ENCODE measurements at places on chromosomes 13 and 19.

DNA sequence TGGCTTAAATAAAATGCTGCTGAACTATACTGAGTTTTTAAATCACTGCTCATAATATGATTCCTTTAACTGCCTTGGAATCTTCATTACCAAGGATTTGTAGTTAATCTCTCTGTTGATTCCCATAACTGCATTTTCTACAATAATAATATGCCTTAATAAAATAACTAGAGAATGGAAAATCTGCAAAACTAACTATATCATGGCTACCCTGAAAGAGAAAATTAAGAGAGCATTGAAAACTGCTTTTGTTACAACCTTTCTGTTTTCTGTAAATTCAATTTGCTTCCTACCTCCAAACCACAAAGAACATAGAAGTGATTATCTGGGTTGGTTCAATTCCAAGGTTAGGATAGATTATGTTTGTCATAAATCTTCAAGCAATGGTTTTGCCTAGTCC is 202.8 kb upstream of the ATXN8OS start:
- DNase-seq, result no peak

- no peak for DNase-seq
These were observed 9.7 kb downstream of the EXOC3L2 start for GRCh38 chr19:45235485-45235884.

DNA sequence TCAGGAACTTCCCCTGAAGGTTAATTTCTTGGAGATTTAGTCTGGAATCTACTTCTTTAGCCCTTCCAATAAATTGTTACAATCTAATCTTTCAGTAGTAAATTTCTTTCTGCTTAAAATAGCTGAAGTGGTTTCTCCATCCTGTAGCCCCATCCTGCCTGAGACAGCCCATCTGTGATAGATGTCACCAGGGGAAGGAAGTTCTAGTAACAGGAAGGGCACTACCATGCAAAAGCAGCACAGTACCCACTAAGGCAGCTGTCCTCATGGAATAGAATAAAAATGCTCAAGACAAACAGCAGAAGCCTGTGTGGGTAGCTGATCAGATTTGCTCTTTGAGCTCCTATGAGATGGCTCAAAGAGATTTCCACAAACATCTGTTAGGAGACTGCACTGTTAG is 1036.5 kb downstream of the SLITRK5 start:
- DNase-seq, result no peak

DNA sequence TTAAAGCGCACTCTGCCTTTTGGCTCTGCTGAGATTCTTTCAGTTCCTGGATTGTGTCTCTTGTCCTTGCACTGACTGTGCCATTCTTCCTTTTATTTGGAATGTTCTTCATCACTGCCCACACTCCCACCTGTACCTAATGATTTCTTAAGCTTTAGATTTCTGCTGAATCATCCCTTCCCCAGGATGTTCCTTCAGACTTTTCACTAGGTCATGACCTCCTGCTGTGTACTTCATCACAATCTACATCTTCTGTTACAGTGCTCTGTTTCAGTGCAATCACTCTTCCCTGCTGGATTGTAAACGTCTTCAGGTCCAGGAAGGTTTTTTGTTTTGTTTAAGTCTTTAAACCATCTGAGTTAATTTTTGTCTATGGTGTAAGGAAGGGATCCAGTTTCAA is 281.0 kb downstream of the ATP8A2 start:
- no peak for DNase-seq

DNA sequence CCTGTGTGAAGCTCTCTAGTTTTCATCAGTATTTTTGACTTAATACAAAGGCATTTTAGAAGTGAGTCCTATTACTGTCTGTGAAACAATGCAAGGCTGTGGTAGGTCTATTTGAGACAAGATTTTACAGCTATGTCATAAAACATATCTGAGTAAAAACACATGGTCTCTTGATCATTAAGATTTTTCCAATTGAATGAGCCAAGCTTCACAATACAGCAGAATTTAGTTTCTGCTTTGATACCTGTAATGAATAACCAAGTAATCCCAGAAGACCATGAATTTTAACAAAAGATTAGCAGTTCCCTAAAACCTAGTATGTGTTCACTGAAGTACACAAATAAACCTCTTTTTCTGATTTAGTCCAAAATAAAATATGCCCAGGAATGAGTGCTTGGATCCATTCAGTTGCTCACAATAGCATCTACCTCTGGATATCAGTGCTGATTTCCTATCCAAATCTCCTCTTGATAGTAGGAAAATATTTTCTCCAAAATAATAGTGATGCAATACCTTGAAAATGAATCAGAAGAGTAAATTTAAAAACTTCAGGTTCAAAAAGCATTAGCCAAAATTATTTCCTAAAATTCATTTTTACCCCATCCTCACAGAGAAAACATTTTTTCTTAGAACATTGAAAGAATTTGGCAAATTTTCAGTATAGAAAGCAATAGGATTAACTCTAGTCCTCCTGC is 533.5 kb upstream of the SGCG start:
- no peak for DNase-seq
